ENCODE measurements at places on chromosomes 1 and 21. TPM values are rescaled to one million over a fixed set of nuclear protein-coding genes. Genes with fewer than 3 reads are reported as not detected.

DNA sequence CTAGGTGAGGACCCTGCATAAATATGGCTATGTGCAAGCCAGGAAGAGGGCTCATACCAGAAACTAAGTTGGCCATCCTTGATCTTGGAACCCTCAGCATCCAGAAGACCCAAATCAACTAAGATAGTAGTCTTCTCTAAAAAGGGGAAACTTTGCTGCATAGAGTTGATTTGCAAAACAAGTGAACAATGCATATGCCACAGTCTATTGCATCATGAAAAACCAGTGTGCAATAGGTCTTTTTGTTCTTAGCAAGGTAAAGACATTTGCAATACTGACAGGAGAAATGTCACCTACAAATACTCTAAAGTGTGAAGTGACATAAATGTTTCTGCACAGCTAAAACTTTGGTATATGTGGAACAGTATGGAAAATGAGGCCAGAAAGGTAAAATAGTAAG, 2.0 kb upstream of the IFI16 start:
- H3K36me3 ChIP-seq, result no peaks in the 10 kb centered on the region
- no peak overlapping the region for H3K27ac ChIP-seq
- no peak overlapping the region for H3K4me3 ChIP-seq

Gene PRAMEF25
- not detected for total RNA-seq

- H3K4me1 ChIP-seq, result peaks cover 50% of the 10 kb centered on the region
- no peaks in the 10 kb centered on the region for H3K27me3 ChIP-seq
- H3K36me3 ChIP-seq, result no peaks in the 10 kb centered on the region
- H3K27ac ChIP-seq, result no peak overlapping the region
- DNase-seq, result no peak
- no peak overlapping the region for H3K4me3 ChIP-seq
Measured at GRCh38 chr1:164592634-164593033, 33.6 kb downstream of the PBX1 start.

Gene LDLRAD2
- total RNA-seq, result not detected

DNA sequence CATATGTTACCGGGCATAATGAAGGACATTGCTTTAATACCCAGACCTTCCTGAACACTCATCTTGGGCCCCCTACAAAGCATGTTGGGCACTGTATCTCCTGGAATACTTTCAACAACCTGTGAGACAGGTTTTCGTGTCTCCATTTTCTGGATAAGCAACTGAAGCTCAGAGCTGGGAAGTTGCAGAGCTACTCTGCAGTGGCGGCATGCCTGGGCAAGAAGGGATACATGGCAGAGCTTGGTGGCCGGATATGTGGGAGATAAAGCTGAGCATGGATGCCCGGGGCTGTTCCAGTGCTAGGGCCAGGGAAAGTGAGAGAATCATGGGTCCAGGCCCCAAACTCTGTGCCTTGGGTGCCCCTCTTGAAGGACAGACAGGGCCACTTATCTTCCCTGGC, 71.6 kb upstream of the KCND3 start:
- no peaks in the 10 kb centered on the region for H3K36me3 ChIP-seq
- H3K4me3 ChIP-seq, result no peak overlapping the region
- peaks cover 9% of the 10 kb centered on the region for H3K4me1 ChIP-seq

DNA sequence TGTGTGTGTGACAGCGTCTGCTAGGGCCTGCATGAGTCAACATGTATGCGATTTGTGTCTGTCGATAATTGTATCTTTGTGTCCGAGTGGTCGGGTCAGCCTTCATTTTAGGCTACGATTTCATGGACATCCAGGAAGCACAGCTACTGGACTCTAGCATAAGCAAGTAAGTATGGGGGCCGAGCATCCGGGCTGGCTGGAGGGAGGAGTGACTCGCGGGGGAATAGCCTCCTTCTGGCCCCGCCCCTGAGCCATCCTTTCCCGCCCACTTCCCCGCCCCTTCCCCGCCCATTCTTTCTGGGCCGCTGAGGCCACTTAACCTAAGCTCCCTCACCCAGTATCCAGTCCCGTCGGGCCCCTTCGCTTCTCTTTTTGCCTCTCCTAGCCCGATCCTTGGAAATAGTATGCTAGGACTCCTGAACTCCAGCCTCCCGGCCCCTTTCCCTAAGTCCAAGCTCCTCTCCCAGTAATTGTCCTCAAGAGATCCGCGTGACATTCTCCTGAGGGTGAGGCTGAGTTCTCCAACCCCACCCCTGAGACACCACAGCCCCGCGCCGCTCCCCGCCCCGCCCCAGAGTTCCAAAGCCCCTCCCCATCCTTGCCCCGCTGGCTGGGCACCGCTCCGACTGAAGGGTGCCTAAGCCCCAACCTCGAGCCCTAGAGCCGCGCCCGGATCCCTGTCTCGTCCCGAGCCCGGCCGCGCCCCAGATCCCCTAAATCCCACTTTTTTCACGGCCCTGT, 1.2 kb downstream of the MAP3K6 start:
- H3K4me1 ChIP-seq, result peaks cover 51% of the 10 kb centered on the region
- H3K36me3 ChIP-seq, result no peaks in the 10 kb centered on the region
- DNase-seq, result peak; percentile 97
- peak overlapping the region; percentile 99 for H3K27ac ChIP-seq

Gene ARID1A
- total RNA-seq, result 91.6 TPM

GRCh38 chr1:2544093-2544874, 11.9 kb upstream of the TNFRSF14 start:
- no peaks in the 10 kb centered on the region for H3K36me3 ChIP-seq
- DNase-seq, result no peak
- no peaks in the 10 kb centered on the region for H3K27me3 ChIP-seq

DNA sequence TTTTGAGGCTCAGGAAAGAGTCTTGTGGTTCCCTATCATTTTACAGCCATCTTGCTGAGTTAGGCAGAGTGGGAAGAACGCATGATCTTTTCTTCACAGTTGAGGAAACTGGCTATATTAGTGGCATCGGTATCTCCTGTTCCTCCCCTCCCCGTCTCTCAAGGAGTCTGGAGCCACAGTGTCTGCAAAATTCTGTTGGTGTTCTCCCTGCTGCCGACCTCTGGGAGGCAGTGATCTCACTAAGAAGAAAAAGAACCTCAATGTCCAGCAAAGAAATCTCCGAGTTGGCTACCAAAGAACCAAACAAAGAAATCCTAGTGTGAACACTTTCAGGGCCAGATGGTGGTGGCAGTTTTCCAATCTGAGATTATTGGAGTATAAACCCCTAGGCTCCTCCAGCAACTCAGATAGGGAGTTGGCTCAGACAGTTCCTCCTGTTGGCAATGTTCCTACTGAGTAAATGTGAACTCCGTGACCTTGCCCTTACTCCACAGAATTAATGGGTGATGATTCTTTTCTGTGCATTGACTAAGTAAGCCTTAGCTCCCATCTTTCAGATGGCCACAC, 41.2 kb downstream of the PRAMEF20 start:
- no peak for DNase-seq
- H3K4me1 ChIP-seq, result no peaks in the 10 kb centered on the region
- H3K4me3 ChIP-seq, result no peak overlapping the region
- H3K27ac ChIP-seq, result no peak overlapping the region
- no peaks in the 10 kb centered on the region for H3K27me3 ChIP-seq

DNA sequence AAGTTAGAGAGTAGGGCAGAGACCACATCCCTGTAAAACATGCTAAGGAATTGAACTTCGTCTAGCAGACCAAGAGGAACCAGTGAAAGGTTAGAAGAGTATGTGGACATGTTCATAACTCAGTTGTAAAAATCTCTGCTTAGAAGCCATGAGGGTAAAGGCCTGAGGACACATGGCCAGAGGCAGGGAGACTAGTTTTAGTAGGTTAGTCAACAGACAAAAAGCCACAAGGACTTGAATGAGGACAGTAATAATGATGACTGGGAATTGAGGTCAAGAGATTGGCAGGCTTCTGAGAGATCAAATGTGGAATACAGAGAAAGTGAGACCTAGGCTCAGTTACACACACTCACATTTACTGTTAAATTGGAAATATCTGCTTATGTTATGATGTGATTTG, 205.5 kb upstream of the HOOK1 start:
- no peaks in the 10 kb centered on the region for H3K27me3 ChIP-seq
- DNase-seq, result no peak
- no peak overlapping the region for H3K4me3 ChIP-seq
- H3K4me1 ChIP-seq, result no peaks in the 10 kb centered on the region

GRCh38 chr21:32424674-32425073, 12.2 kb downstream of the EVA1C start:
- H3K4me3 ChIP-seq, result no peak overlapping the region
- DNase-seq, result no peak
- H3K36me3 ChIP-seq, result no peaks in the 10 kb centered on the region
- no peaks in the 10 kb centered on the region for H3K27me3 ChIP-seq
- peaks cover 60% of the 10 kb centered on the region for H3K4me1 ChIP-seq

GRCh38 chr21:42698733-42699132, 45.3 kb downstream of the PDE9A start:
- DNase-seq, result no peak
- H3K4me1 ChIP-seq, result no peaks in the 10 kb centered on the region
- no peak overlapping the region for H3K27ac ChIP-seq

GRCh38 chr21:41606706-41607105, 98.7 kb upstream of the TMPRSS2 start:
- no peak overlapping the region for H3K27ac ChIP-seq
- H3K4me3 ChIP-seq, result no peak overlapping the region
- H3K27me3 ChIP-seq, result no peaks in the 10 kb centered on the region
- H3K4me1 ChIP-seq, result peaks cover 5% of the 10 kb centered on the region
- no peaks in the 10 kb centered on the region for H3K36me3 ChIP-seq

- H3K36me3 ChIP-seq, result no peaks in the 10 kb centered on the region
- H3K27ac ChIP-seq, result no peak overlapping the region
- H3K27me3 ChIP-seq, result no peaks in the 10 kb centered on the region
- no peak for DNase-seq
- H3K4me1 ChIP-seq, result peaks cover 11% of the 10 kb centered on the region
- H3K4me3 ChIP-seq, result no peak overlapping the region
Measured at GRCh38 chr1:63713627-63714481, 60.0 kb upstream of the ROR1 start.

Gene FCMR
- 12.3 TPM for total RNA-seq
